ENCODE measurements at places on chromosomes 3 and 15. TPM values are rescaled to one million over a fixed set of nuclear protein-coding genes. Genes with fewer than 3 reads are reported as not detected.

- DNase-seq, result no peak
These were observed 74.7 kb upstream of the ACKR4 start for GRCh38 chr3:132522353-132522752.

Gene ADAMTS9
- 7.0 TPM for total RNA-seq

DNA sequence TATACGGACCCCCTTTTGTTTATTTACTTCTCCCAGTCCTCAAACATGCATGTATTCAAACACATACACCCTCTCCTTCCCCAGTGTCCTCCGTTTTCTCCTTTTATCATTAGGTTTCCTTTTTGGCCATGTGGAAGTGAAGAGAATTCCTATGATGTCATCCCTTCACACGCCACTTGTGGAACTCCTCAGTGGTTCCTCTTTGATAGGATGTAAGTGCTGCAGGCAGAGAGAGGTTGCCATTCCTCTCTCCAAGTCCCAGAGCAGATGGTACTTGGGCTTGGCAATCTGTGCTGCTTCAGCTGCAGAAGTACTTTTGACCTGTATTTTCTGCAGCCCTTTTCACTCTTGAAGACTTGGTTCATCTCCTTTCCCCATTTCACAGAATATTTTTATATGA is 32.9 kb upstream of the CRTC3 start:
- DNase-seq, result no peak

- no peak for DNase-seq
These were observed 302.0 kb downstream of the RYR3 start for GRCh38 chr15:33612721-33613304.

Gene ADGRG7
- 11.7 TPM for total RNA-seq

DNA sequence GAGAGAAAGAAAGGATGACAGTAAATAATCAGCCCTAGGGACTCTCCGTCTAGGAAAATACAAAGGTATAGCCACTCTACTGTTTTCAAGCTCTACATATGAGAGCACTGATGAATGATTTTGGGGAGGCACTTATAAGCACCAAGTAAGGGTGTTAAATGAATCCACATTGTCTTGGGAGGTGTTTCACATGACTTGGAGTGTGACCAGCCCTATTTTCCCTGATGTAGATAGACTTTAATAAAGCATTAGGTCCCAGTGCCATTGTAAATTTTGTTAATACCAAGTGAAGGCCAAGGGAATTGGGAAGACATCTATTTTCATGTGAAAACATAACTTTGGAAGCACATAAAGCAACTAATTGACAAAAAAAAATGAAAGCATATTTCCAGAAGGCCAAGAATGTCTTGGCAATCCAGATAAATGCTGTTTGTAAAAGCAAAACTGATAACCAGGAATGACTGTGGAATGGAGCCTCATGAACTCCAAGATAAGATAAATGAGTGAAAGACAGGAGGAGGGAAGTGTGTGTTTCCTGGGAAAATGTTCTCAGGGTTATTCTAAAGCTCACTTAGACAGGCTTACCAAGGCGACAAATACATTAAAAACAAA is 96.0 kb upstream of the MYZAP start:
- no peak for DNase-seq

All from left colon (tissue), 2 donors.